ENCODE measurements at places on chromosomes 6 and 20.

GRCh38 chr6:147205690-147206600 lies 1.7 kb downstream of the STXBP5 start:
- no peak for DNase-seq

DNA sequence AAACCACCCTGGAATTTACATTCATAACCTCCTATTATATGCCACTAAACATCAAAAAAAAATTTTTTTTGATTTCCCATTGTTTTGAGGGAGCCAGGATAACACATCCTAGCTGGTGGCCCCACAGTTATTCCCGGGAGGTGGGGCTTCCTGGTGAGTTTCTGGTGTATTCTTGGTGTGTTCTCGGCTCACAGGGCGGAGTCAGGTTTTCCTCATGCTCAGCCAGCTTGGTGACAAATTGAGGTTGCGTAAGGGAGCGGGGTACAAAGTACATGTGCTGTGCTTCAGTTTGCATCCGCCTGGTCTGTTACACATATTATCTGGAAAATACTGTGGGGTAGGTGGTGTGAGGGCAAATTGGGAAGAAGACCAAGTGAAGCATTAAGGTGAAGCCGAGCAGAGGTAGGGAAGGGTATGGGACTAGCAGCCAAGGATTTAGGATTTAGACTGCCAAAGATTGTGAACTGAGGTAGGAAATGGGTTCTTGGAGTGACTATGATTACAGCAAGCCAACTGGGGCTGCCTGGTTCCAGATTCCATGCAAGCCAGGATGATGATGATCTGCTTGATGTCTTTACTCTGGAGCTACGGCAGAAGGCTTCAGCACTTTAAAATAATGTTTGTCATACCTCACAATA lies 46.2 kb upstream of the EEF1A1 start:
- DNase-seq, result no peak

DNA sequence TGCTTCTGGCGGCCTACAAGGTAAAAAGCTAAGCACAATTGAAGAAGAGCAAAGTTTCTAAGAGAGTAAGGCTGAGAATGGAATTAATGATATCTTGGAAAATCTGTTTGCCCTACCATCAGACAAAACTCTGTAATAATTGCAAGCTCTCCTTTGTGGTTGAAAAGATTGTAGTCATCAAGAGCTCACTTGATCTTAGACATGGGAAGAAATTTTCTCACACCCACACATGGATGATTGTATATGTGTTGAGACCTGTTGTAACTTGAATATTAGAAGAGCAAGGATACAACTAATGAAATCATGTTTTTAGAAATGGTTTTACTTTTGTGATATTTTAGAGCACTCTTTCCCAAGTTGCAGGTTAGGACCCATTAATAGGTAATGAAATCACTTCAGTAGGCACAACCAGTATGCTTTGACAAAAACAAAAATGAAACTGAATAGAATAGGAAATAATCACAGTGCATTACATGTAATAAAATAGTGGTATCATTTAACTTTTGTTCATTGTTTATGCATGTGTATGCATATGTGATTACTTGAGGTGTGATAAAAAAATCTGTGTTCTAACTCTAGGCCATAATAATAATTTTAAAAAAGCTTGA lies 14.0 kb downstream of the DCBLD1 start:
- DNase-seq, result no peak

DNA sequence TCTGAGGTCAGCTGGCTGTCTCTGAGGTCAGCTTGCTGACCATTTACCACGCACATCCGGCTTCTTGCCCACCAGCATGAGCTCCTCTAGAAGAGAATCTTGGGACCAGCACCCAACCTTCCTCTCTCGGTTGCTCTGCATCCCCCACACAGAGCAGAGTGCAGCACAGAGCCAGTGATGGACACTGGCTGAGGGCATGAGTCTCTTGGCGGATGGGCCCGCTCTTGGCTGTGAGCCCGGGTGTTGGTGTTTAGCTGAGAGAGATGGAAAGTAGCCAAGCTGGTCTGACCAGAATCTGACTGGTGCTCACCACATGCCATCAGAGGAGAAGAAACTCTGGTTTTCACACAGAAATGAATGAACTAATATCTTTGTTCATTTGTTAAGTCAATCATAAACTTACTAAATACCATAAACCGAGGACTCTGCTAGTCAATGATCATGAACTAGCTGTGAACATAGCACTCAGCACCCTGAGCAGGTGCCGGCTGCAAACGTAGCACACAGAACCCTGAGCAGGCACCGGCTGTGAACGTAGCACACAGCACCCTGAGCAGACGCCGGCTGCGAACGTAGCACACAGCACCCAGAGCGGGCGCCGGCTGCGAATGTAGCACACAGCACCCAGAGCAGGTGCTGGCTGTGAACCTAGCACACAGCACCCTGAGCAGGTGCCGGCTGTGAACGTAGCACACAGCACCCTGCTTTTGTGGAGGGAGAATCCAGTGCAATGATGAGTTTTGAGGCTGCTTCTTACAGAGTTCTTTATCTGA lies 10.4 kb upstream of the THBS2 start:
- no peak for DNase-seq

GRCh38 chr20:62745952-62746288 lies 37.3 kb downstream of the NTSR1 start:
- no peak for DNase-seq

- DNase-seq, result no peak
Observed at GRCh38 chr20:46701057-46701456, 8.4 kb upstream of the SLC2A10 start.

- DNase-seq, result no peak
Observed at GRCh38 chr6:134706806-134707205, 243.1 kb downstream of the ALDH8A1 start.

GRCh38 chr6:89071036-89071435 lies 9.5 kb upstream of the PNRC1 start:
- DNase-seq, result no peak

GRCh38 chr6:46651816-46652215 lies 802 bp downstream of the CYP39A1 start:
- DNase-seq, result no peak

DNA sequence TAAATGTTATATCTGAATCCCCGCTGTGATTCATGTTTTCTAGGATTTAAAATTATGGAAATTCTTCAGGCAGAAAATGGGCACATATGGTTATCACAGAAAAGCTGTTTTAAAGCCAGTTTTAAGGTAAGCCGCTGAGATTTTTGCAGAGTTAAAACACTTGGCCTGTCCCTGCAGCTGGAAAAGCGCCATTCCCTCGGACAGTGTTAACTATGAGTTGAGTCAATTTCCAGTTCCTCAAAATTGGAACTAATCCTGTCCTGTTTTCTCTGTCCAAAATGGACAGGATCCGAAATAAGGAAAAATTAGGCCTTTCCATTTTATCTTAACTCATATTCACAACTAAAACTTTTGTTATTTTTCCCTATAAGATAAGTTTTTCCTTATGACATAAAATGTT lies 225.2 kb downstream of the SAMD5 start:
- DNase-seq, result no peak

- DNase-seq, result no peak
Observed at GRCh38 chr6:16267428-16268263, 29.3 kb downstream of the GMPR start.

- no peak for DNase-seq
Observed at GRCh38 chr6:54621285-54621684, 225.3 kb upstream of the FAM83B start.

GRCh38 chr20:9110365-9110764 lies 41.5 kb downstream of the PLCB4 start:
- no peak for DNase-seq

GRCh38 chr6:46329568-46329967 lies 158.8 kb upstream of the ENPP5 start:
- no peak for DNase-seq

GRCh38 chr6:24408719-24409410 lies 6.1 kb downstream of the MRS2 start:
- DNase-seq, result no peak

DNA sequence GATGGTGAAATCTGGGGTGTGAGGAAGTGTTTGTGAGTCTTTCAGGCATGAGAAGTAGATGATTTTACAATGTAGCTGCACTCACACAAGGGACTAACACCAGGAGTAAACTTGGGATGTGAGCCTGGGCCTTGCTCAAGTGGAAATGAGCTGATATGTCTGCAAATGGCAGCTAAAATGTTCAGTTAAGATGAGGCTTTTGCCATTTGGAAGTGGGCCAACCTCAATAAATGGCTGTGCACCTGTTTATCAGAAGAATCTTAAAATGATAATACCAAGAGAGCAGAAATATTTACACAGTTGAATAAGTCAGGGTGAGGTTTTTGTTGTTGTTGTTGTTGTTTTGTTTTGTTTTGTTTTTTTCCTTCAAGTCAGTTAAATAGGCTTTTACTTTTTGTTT lies 25.7 kb upstream of the KLHL31 start:
- no peak for DNase-seq

- DNase-seq, result no peak
Observed at GRCh38 chr20:6673071-6673470, 94.4 kb upstream of the BMP2 start.

DNA sequence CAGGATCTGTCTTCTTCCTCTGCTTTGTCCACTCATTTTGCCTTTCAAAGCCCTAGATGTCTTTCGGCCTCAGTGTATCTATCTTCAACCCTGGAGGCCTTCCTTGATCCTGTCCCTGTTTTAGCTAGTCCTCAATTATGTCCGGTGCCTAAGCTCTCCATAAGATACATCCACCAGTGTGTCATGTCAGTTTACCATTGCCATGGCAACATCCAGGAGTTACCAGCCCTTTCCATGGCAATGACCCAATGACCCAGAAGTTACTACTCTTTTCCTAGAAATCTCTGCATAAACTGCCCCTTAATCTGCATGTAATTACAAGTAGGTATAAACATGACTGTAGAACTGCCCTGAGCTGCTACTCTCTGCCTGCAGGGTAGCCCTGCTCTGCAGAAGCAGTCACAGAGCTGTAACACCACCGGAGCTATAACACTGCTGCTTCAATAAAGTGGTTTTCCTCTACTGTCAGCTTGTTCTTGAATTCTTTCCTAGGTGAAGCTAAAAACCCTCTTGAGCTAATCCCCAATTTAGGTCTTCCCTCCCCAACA lies 712.1 kb upstream of the AGPAT4 start:
- no peak for DNase-seq

DNA sequence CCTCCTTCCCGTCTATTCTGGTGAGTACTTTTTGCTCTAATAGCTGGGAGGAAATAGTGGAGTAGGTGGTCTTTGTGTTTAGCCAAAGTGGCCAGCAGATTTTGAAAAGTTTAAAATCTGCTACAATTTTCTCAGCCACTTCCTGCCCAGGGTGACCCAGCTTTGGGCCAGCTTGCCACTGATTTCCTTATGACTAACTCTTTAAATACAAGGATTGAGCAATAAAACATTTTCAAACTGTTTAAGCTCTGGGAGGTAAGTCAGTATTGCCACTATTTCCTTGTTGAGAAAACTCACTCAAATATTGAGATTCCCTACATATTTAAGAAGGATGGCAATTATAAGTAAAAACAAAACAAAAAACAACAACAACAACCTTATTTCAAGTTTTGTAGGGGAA lies 54.5 kb downstream of the TRMT11 start:
- DNase-seq, result no peak

DNA sequence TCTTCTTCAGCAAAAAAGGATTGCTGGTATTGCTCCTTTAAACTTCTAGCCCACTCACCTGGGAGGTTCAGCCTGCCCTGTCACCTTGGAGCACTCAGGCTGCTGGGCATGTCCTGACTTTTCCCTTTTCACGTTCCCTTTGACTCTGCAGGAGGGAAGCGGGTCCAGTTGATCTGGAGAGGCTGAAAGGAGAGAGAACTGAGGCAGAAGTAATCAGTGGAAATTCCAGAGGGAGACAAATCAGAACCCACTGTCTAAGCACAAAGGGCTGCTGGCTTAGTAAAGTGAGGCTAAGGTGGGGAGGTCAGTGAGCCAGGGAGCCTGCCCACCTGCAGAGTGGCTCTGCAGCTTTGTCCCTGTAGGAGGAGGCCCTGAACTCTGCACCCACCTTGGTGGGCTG lies 9.7 kb upstream of the SYNDIG1 start:
- DNase-seq, result no peak

DNA sequence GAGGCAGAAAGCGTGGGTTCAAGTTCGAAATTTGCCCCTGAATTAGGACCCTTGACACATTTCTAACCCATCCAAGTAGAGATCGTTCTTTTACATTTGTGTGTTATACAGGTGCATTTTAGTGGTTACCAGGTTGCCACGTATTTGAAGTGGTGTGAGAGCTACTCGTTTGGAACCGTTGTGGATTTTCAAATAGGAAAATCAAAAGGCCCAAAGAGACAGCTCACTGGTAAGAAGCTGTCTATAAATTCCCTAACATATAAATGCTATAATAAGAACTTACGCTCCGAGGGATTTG lies 1.6 kb upstream of the REV3L start:
- DNase-seq, result no peak

DNA sequence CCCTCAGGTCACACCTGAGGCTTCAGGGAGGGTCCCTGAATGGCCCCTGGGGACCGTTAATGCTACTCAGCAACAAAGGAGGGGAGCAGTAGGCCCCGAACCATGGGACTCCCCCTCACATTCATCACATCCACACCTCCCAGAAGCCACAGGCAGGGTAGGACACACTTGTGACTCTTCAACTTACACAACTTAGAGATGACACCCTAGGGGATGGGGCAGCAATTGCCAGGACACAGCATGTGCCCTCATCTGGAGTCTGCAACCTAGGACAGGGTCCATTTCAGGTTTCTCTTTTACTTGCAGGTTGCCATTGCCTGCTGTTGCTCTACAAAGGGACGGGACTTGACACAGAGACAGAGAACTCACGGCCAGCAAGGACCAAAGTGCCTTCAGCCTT lies 770 bp downstream of the ULBP3 start:
- no peak for DNase-seq

- DNase-seq, result no peak
Observed at GRCh38 chr20:47466704-47467459, 34.8 kb upstream of the NCOA3 start.

GRCh38 chr6:36032261-36032660 lies 4.7 kb downstream of the MAPK14 start:
- no peak for DNase-seq

DNA sequence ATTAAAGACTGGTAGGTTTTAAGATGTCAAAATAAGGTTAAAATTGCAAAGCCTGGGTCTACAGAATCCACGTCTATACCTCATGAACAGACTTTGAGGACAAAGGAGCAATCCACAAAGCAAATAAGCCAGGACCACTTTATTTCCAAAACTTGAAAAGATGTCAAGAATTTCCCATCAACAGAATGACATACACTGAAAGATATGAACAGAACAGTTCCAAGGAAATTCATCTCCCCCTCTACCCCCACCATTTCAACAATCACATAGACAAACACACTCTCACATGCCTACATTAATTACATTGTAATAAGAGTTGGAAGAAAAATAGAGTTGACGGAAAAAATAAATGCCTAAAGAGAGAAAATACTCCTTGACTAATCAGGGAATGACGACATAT lies 45.2 kb upstream of the NHSL1 start:
- no peak for DNase-seq

DNA sequence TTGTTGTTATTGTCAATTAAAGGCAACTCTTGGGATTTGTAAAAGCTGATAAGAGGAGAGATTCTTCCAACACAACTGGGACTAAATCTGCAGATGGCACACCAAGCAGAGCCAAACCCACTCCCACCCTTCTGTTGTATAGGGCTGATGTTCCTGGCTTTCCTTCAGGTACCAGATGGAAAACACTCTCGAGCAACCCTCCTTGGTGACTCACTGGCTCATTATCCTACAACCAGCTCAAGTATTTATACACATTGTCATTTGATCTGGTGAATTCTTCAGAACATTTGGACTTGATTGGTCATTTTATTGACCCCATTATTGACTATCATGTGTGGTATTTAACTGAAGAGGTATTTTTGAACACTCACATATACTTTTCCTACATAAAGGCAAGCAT lies 190.3 kb upstream of the PCSK2 start:
- DNase-seq, result no peak

Measured in stimulated activated CD4-positive, alpha-beta T cell treated with anti-CD3 and anti-CD28 coated beads, TNF-alpha, amount 100 ng/mL, for 24 hours (primary cell).